ENCODE measurements at places on chromosomes 7 and 10.
A peak's percentile ranks its signal among the peaks of the same experiment; 100 is the strongest.

GRCh38 chr10:86082556-86082955 is 284.0 kb downstream of the GRID1 start:
- DNase-seq: no peak

DNA sequence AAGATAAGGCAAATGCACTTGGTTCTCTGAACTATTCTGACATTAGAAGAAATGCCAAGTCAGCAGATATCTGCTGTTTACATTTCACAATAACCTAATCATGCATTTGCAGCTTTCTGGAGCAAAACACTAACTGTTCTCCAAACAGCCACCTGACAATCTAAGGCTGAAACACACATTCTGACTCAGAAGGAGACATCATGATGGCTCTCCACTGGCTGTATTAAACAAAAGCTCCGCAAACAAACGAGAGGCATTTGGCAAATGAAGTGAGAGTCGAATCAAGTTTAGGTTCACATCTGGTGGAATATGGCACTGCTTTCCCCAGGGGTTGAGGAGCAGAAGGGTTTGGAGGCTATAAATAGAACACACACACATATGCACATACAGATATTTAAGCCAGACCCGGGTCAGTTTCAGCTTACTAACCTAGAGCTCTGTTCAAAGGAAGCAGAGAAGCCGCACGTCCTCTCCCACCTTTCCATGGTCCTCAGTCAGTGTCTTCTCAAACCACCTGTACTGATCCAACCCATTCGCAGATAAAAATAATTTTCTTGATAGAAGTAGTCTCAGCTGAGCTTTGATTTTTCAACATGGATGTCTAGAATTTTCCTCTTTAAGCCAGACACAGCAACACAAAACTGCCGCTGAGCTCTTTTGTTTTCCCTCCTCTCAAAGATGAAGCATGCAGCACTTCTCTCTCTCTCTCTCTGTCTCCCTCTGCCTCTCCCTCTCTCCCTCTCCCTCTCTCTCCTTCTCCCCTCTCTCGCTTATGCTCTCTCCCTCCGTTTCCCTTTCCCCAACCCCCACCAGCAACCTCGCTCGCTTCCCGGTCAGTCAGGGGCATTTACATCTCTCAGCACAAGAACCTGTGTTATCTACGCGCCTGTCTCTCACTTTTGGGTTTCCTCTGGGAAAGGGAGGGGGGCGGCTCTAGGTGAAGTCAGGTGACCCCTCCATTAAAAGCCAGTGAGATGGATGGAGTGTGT is 682.8 kb downstream of the MAGI2 start:
- no peak for DNase-seq

DNA sequence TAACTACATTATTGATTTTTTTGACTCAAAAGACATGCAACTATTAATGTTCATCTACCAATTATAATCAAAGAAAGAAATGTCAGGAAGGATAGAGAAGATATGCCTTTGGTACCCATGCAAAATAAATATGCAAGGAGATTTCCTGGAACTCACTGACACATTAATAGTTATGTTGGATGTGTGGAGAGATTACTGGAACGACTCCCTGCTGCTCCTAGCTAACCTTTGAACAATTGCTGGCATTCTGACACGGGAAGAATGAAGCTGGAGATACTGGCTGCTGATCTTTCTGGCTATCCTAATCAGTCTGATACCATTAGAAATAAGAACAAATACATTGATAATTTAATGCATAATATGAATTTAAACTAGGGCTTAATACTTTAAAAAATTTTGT is 507.9 kb upstream of the NRG3 start:
- no peak for DNase-seq

DNA sequence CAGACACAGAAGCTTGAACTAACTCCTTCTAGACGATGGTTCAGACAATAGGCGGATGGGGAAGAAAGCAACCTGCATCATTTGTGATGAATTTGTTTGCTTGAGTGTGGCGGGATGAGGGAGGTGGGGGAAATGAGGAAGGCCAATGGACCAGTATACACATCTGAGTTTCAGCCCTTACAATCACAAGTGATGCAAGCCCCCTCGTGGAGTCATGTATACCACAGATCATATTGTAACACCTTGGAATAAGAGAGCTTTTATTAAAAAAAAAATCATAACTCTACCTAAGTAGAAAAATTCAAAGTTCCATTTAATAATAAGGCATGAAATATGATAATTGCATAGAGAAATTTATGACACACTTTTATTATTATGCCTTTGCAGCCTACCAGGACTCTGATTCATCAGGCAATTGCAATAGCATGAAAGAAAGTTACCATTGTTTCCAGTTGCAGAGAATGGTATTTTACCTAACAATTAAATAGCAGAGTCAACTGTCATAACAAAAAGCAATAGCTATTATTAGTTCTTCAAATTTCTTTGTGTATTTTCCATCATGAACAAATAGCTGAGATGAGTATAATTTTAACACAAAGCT is 230.2 kb upstream of the AKR1E2 start:
- no peak for DNase-seq

GRCh38 chr10:32376771-32377170 is 29.8 kb upstream of the EPC1 start:
- DNase-seq: no peak

- no peak for DNase-seq
Measured at GRCh38 chr10:57788117-57788516, 479.6 kb downstream of the IPMK start.

DNA sequence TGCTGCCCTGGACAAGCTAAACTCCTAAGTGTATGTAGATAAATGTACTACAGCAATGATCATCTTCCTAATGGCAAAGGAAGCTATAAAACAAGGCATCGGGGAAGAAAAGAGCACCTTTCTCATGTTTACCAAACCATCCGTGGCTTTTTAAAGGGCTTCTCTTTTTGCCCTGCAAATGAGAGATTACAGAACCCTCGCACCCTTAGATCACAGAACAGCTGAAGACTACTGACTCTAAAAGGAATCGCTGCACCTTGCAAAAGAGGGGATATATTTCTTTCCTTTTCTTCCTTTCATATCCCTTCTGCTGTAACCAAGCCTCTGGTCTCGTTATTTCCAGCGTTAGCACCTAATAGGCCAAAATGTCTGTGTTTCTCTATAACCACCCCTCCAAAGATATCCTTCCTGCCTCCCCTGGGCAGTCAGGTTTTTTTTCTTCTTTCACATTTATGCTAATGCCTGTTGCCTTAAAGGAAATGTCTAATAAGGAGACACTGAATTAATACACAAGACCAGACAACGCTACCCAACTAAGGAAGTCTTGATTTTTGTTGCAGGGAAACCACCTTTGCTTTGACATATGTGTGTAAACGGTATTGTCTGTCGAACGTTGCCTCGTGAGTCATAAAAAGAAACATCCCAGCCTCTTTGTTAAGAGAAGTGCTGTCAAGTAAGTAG is 10.5 kb downstream of the ST8SIA6 start:
- no peak for DNase-seq

GRCh38 chr7:85489498-85489897 is 302.6 kb upstream of the SEMA3D start:
- no peak for DNase-seq

DNA sequence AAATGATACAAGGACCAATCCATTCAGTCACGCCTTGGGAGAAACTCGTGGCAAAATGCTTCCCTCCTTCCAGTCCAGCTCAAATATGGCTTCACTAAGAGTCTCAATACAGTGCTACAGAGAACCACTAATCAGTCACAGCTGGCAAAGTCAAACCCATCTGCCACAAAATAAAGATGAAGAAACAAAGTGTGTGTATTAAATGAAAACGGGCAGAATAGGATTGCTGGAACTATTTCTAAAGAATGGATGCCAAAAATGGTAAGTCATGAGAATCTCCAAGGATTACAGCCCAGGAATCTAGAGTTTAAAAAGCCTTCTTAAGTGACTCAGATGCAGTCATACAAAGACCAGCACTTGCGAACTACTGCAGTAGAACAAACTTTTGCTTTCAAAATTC is 61.9 kb downstream of the CACUL1 start:
- DNase-seq: no peak

DNA sequence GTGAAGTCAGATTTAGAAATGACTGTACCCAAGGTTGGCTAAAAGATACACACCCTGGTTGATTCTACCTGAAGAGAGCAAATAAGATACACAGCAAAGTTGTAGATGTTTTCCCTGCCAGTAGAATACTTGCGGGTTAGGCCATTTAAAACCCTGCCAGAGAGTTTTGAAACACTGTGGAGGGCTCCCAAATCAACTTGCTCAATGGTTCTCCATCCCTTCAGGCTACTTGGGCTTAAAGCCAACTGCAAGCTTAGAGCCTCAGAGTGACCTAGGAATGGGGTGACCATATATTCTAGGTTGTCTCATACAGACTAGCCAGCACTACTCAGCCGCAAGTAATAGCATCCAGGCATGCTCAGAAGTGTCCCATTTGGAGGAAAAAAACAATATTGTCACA is 10.0 kb downstream of the CAV1 start:
- no peak for DNase-seq

DNA sequence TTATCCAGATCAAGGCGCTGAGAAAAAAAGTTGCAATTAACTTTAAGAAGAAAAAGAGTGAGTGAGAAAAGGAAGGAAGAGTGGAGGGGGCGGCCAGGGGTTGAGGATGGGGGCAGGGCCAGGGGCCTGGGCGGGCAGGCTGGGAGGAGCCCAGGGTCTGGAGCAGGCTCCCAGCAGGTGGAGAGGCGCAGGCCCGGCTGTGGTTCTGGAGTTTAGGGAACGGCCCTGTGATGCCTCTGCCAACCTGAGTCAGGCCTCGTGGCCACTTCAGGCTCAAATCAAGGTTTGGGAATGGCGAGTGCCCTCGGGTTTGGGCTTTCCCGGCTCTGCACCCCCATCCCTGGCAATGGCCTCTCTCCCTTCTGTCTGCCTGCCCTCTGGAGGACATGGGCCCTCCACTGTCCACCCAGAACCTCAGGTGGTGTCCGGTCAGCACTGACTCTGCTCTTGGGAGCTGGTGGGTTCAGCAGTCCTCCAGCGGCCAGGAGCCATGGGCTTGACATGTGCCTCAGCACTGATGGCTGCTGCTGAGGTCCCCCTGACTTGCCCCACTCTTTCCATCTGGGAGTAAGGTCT is 41.0 kb upstream of the EMX2 start:
- DNase-seq: peak; percentile 81

- no peak for DNase-seq
Measured at GRCh38 chr7:148146346-148146745, 444.2 kb upstream of the C7orf33 start.
